ENCODE measurements at places on chromosomes 6 and 20.

- DNase-seq: peak; percentile 45
Observed at GRCh38 chr6:138817799-138818198, 21.9 kb downstream of the ECT2L start.

DNA sequence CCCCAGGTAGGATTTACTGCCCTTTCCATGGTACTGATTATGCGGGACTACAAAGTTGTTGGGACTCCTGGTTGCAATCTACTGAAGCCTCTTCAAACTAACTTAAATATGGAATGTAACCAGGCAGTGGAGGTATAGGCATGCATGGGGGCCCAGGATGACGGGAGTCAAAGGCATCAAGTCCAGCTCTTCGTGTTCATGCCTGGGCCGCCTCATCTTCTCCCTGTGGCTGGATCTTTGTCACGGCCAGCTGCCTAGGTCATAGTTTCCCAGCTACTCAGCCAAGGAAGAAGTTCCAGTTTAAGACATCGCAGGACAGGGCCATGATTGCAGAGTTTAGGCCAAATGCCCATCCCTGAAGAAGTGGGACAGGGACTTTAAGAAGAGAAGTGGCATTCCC lies 20.5 kb downstream of the LYRM2 start:
- DNase-seq: no peak

DNA sequence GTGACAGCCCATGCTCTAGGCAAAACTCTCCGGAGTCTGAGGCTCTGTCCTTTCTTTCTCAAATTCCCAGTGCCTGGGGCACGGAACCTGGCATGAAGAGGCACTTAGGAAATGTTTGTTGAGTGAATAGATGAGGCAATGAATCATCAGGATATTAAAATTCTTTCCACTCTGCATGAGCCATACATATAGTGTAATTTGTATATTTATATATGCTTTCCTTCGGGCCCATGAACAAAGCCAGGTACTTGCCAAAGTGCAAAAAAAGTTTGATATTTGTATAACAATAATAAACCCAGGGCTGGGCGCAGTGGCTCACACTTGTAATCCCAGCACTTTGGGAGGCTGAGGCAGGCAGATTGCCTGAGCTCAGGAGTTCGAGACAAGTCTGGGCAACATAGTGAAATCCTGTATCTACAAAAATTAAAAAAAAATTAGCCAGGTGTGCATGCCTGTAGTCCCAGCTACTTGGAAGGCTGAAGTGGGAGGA lies 212.3 kb upstream of the ZNF217 start:
- no peak for DNase-seq

DNA sequence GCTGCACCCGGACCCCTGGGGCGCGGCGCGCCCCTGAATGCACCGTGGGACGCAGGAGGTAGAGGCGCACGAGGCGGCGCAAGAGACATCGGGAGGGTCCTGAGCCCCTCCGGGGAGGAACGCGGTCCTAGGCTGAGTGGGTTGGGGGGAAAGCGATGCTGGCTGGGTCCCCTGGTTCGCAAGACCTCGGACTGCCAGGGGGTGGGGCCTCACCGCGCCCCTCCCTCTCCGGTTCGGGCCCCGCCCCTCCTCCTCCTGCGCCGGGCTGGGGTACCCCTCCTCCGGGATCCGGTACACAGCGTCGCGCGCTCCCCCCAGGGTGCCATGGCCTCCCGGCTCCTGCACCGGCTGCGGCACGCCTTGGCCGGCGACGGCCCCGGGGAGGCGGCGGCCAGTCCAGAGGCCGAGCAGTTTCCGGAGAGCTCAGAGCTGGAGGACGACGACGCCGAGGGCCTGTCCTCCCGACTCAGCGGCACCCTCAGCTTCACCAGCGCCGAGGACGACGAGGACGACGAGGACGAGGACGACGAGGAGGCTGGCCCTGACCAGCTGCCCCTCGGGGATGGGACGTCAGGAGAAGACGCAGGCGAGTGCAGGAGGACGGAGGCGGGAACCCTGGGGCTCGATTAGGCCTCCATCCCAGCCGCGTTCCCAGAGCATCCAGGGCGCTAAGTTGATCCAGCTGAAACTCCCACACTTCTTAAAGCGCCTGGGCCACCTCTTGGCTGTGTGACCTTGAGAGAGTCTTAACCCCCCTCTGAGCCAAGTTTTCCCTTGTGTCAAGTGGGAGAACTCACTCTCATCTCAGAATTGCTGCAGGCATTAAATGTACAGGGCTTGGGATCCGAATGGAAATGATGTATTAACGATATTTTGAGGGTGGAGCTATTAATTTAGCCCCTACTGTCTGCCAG lies 541 bp downstream of the SNX21 start:
- DNase-seq: peak; percentile 17
